Tibial artery (tissue), 4 donors: ENCODE measurements at places on chromosomes 4 and X.
A peak's percentile ranks its signal among the peaks of the same experiment; 100 is the strongest.

GRCh38 chrX:37755025-37755424, 24.8 kb upstream of the CYBB start:
- H3K36me3 ChIP-seq = no peaks in the 10 kb centered on the region
- H3K4me3 ChIP-seq = no peak overlapping the region
- H3K27ac ChIP-seq = no peak overlapping the region
- H3K27me3 ChIP-seq = no peaks in the 10 kb centered on the region
- no peaks in the 10 kb centered on the region for H3K4me1 ChIP-seq
- no peak for DNase-seq

GRCh38 chr4:48049483-48049882, 32.9 kb downstream of the NIPAL1 start:
- H3K36me3 ChIP-seq = no peaks in the 10 kb centered on the region
- no peak for DNase-seq
- H3K27me3 ChIP-seq = no peaks in the 10 kb centered on the region
- no peak overlapping the region for H3K4me3 ChIP-seq
- no peak overlapping the region for H3K27ac ChIP-seq
- no peaks in the 10 kb centered on the region for H3K4me1 ChIP-seq

DNA sequence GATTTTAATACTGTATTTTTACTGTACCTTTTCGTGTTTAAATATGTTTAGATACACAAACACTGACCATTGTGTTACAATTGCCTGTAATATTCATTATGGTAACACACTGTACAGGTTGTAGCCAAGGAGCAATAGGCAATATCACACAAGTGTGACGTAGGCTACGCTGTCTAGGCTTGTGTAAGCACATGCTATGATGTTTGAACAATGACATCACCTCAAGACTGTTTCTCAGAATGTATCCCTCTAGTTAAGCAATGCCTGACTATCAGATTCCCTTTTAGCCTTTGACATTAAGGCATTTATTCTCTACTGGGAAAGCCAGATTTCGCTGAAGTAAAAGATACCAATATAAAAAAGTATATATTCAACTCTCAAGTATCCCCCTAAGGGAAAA, 66.2 kb downstream of the VCX3A start:
- no peaks in the 10 kb centered on the region for H3K4me1 ChIP-seq
- H3K27me3 ChIP-seq = no peaks in the 10 kb centered on the region
- H3K27ac ChIP-seq = no peak overlapping the region
- no peaks in the 10 kb centered on the region for H3K36me3 ChIP-seq
- no peak overlapping the region for H3K4me3 ChIP-seq

GRCh38 chr4:26319949-26320537, 771 bp upstream of the RBPJ start:
- DNase-seq = no peak
- H3K36me3 ChIP-seq = no peaks in the 10 kb centered on the region
- no peaks in the 10 kb centered on the region for H3K4me1 ChIP-seq
- H3K27me3 ChIP-seq = no peaks in the 10 kb centered on the region
- H3K27ac ChIP-seq = peak overlapping the region; percentile 93

- H3K4me3 ChIP-seq = no peak overlapping the region
- H3K4me1 ChIP-seq = no peaks in the 10 kb centered on the region
Measured at GRCh38 chr4:77190053-77190452, 33.0 kb downstream of the CCNG2 start.

GRCh38 chr4:168743601-168744000, 246.7 kb downstream of the PALLD start:
- no peaks in the 10 kb centered on the region for H3K4me1 ChIP-seq
- H3K27me3 ChIP-seq = no peaks in the 10 kb centered on the region
- no peak overlapping the region for H3K4me3 ChIP-seq
- H3K36me3 ChIP-seq = no peaks in the 10 kb centered on the region
- no peak overlapping the region for H3K27ac ChIP-seq

- H3K4me3 ChIP-seq = no peak overlapping the region
- no peak overlapping the region for H3K27ac ChIP-seq
- no peaks in the 10 kb centered on the region for H3K36me3 ChIP-seq
- H3K4me1 ChIP-seq = no peaks in the 10 kb centered on the region
Measured at GRCh38 chr4:82172186-82172585, 201.6 kb downstream of the HNRNPD start.

DNA sequence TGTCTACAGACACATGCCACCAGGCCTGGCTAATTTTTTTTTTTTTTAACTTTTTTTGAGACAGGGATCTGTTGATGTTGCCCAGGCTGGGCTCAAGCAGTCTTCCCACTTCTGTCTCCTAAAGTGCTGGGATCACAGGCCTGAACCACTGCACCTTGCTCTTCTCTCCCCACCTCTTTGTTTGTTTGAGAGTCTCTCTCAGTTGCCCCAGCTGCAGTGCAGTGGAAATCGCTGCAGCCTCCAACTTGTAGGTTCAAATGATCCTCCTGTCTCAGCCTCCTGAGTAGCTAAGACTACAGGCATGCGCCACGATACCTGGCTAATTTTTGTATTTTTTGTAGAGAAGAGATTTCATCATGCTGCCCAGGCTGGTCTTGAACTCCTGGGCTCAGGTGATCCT, 115.6 kb downstream of the LARP7 start:
- no peak for DNase-seq
- H3K27me3 ChIP-seq = no peaks in the 10 kb centered on the region
- H3K4me3 ChIP-seq = no peak overlapping the region
- H3K36me3 ChIP-seq = no peaks in the 10 kb centered on the region

- no peak overlapping the region for H3K27ac ChIP-seq
- no peaks in the 10 kb centered on the region for H3K27me3 ChIP-seq
- H3K4me1 ChIP-seq = peaks cover 21% of the 10 kb centered on the region
- no peak for DNase-seq
Measured at GRCh38 chr4:140312100-140312499, 61.3 kb upstream of the SCOC start.

GRCh38 chr4:185332575-185333464, 62.9 kb downstream of the LRP2BP start:
- H3K4me1 ChIP-seq = peaks cover 7% of the 10 kb centered on the region
- H3K27ac ChIP-seq = no peak overlapping the region
- no peak for DNase-seq

- H3K27ac ChIP-seq = no peak overlapping the region
- DNase-seq = no peak
- H3K36me3 ChIP-seq = no peaks in the 10 kb centered on the region
- H3K4me3 ChIP-seq = no peak overlapping the region
- H3K4me1 ChIP-seq = no peaks in the 10 kb centered on the region
Measured at GRCh38 chr4:23324021-23324690, 565.7 kb downstream of the PPARGC1A start.

- no peaks in the 10 kb centered on the region for H3K27me3 ChIP-seq
- DNase-seq = no peak
- no peak overlapping the region for H3K27ac ChIP-seq
- H3K4me3 ChIP-seq = no peak overlapping the region
Measured at GRCh38 chrX:29461039-29461438, 754.3 kb upstream of the MAGEB2 start.

- H3K27ac ChIP-seq = no peak overlapping the region
- no peaks in the 10 kb centered on the region for H3K27me3 ChIP-seq
- no peak overlapping the region for H3K4me3 ChIP-seq
- H3K36me3 ChIP-seq = no peaks in the 10 kb centered on the region
- no peaks in the 10 kb centered on the region for H3K4me1 ChIP-seq
Measured at GRCh38 chrX:124573468-124573867, 227.1 kb downstream of the SH2D1A start.

- peak overlapping the region; percentile 96 for H3K27ac ChIP-seq
- peak overlapping the region; percentile 89 for H3K4me3 ChIP-seq
- no peaks in the 10 kb centered on the region for H3K27me3 ChIP-seq
Measured at GRCh38 chr4:51843309-51844152, 578 bp downstream of the DCUN1D4 start.

DNA sequence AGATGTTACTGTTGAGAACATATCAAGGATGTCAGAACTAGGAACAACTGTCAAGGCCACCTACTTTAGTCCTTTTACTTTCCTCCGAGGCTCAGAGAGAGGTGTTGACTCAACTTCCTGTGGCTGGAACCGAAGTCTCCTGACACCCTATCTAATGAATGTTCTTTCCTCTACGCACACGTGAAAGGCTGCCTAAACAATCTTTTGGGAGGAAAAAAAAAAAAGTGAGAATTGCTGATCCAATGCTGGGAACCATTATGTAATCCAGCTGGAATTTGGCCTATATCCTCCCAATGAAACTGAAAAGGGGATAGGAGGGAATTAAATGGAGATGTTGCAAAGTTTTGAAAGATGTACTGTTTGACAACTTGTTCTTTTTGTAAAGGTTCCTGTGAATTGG, 8.3 kb upstream of the MAP7D3 start:
- no peak for DNase-seq
- H3K4me3 ChIP-seq = no peak overlapping the region
- peaks cover 2% of the 10 kb centered on the region for H3K4me1 ChIP-seq

- H3K27me3 ChIP-seq = no peaks in the 10 kb centered on the region
- no peaks in the 10 kb centered on the region for H3K36me3 ChIP-seq
- no peaks in the 10 kb centered on the region for H3K4me1 ChIP-seq
- no peak overlapping the region for H3K27ac ChIP-seq
Measured at GRCh38 chr4:9899306-9900055, 118.0 kb downstream of the DRD5 start.

- no peak overlapping the region for H3K4me3 ChIP-seq
- H3K27ac ChIP-seq = no peak overlapping the region
- no peaks in the 10 kb centered on the region for H3K4me1 ChIP-seq
- no peaks in the 10 kb centered on the region for H3K27me3 ChIP-seq
- H3K36me3 ChIP-seq = no peaks in the 10 kb centered on the region
Measured at GRCh38 chr4:170949084-170949483, 859.3 kb upstream of the AADAT start.

DNA sequence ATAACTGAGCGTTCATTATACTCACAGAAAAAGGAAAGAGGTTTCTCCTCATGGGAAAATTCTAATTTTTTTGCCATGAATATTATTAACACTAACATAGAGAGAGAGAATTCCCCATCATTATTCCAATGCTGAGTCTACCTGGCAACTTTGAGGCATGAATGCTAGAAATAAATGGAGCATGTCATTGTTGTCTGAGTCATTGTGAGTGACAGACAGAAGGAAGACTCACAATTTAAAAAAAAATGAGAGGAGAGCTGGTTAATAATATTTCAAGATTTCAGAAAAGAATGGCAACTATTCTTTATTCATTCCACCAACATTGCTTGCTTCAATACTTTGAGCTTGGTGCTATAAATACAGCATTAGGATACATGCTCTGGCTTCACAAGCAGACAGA, 170.4 kb upstream of the HS3ST1 start:
- DNase-seq = no peak
- no peak overlapping the region for H3K27ac ChIP-seq
- H3K36me3 ChIP-seq = no peaks in the 10 kb centered on the region

GRCh38 chr4:2060611-2061185, 1.6 kb downstream of the NAT8L start:
- peaks cover 24% of the 10 kb centered on the region for H3K4me1 ChIP-seq
- no peak overlapping the region for H3K27ac ChIP-seq
- H3K36me3 ChIP-seq = no peaks in the 10 kb centered on the region
- no peak for DNase-seq
- H3K4me3 ChIP-seq = no peak overlapping the region
- H3K27me3 ChIP-seq = peaks cover 79% of the 10 kb centered on the region

DNA sequence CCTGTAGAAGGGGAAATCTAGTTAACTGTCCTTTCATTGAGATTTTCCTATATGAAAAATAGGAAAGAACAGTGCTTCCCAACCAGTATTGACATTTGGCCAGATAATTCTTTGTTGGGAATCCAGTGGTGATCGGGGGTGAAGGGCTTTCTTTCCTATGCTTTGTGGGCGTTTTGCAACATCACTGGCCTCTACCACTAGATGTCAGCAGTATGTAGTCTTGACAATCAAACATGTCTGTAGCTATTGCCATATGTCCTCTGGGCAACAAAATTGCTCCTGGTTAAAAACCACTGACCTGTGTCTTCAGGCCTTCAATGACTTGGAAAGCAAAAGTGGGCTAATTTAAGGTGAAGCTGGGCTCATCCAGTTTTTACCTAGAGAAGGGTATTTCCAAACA, 658.5 kb downstream of the DACH2 start:
- H3K27me3 ChIP-seq = no peaks in the 10 kb centered on the region
- no peak for DNase-seq
- H3K36me3 ChIP-seq = no peaks in the 10 kb centered on the region
- no peak overlapping the region for H3K27ac ChIP-seq
- H3K4me3 ChIP-seq = no peak overlapping the region
- H3K4me1 ChIP-seq = no peaks in the 10 kb centered on the region

DNA sequence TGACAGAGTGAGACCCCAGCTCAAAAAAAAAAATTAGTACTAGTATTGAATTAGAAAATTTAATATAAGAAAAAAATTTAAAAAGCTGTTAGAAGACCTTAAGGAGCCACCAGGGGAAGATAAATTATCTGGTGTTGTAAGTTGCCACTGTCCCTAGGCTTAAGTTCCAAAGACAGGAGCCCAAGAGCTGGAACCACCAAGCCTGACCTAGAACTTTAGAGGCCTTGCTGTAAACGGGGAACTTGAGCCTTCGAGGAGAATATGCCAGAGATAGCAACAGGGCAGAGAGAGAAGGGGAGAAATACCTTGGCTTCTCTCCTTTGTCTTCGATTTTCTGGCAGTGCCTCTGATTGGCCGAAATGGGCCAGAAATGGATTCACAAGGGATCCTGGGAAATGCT, 8.9 kb downstream of the USP53 start:
- H3K36me3 ChIP-seq = peaks cover 40% of the 10 kb centered on the region
- H3K4me3 ChIP-seq = no peak overlapping the region
- no peaks in the 10 kb centered on the region for H3K27me3 ChIP-seq
- H3K27ac ChIP-seq = no peak overlapping the region
- H3K4me1 ChIP-seq = no peaks in the 10 kb centered on the region
- no peak for DNase-seq

DNA sequence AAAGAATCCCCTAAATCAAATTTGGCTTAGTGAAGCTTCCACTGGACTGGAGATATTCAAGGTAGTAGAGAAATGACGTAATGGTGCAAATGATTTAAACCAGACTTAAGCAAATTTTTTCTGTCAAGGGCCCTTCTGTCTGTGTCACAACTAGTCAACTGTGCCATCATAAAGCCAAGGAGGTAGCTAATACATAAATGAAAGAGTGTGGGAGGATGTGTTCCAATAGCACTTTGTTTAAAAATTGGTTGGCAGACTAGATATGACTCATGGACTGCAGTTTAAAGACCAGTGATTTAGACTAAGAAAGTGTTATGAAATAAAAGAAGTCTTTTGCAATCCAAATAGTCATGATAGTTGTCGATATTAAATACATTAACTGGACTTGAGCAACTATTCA, 24.3 kb upstream of the TEX13C start:
- no peaks in the 10 kb centered on the region for H3K4me1 ChIP-seq
- no peaks in the 10 kb centered on the region for H3K36me3 ChIP-seq
- H3K4me3 ChIP-seq = no peak overlapping the region
- H3K27ac ChIP-seq = no peak overlapping the region

- H3K27me3 ChIP-seq = no peaks in the 10 kb centered on the region
- peaks cover 11% of the 10 kb centered on the region for H3K36me3 ChIP-seq
- no peak overlapping the region for H3K4me3 ChIP-seq
Measured at GRCh38 chr4:41661442-41662076, 87.0 kb downstream of the PHOX2B start.
